ENCODE measurements at places on chromosomes 2 and 18.

GRCh38 chr2:200534572-200534971 is 8.6 kb downstream of the SGO2 start:
- DNase-seq: no peak

- DNase-seq: no peak
Measured at GRCh38 chr2:119234021-119235019, 10.7 kb downstream of the STEAP3 start.

DNA sequence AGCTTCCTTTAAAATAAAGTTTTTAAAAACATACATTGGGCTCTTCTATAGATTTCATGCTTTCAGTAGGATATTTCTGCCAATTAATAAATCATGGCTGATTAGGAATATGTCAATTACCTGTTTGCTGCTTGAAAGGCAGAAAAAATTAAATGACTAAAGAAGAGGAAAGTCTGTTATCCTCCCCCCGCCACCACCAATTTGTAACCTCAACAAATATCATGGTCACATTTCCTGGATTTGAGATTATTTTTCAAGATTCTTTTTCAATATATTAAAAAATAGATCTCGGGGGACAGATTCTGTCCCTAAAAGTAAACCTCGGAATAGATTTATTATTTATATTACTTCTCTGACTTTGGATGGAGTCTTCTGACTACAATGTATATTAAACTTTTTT is 125.9 kb downstream of the ARHGAP15 start:
- DNase-seq: no peak

- no peak for DNase-seq
Measured at GRCh38 chr18:71807586-71807985, 736.6 kb downstream of the CBLN2 start.

DNA sequence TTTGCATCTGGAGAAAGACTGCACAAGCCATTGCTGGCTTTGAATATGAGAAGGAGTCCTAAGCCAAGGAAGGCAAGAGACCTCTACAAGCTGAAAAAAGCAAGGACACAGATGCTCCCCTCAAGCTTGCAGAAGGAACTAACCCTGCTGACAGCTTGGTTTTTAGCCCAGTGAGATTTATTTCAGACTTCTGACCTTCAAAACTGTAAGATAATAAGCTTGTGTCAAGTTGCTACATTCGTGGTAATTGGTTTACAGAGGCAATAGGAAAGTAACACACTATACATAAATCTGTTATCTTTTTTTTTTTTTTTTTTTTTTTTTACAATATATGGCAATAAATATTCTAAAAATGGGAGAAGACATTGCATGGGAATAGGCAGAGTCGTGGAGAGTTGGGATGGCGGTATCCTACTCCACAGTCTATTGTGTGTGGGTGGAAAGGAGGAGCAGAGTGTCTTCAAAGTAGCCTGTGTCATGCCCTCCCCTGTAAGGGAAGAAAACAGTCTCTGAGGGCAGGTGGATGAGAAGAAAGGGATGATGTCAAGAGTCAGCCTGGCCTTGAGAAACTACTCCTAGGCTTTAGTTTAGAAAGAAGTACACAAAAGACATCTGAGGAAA is 196.9 kb downstream of the THSD7B start:
- no peak for DNase-seq

- DNase-seq: no peak
Measured at GRCh38 chr18:53165770-53166169, 825.8 kb downstream of the DCC start.

- DNase-seq: no peak
Measured at GRCh38 chr18:37266290-37266689, 299.3 kb downstream of the CELF4 start.

GRCh38 chr2:239300242-239300641 is 100.6 kb downstream of the HDAC4 start:
- DNase-seq: no peak

- no peak for DNase-seq
Measured at GRCh38 chr18:37574113-37574512, 8.5 kb upstream of the CELF4 start.

- DNase-seq: no peak
Measured at GRCh38 chr2:20539133-20539719, 92.4 kb downstream of the RHOB start.

- DNase-seq: no peak
Measured at GRCh38 chr2:170216981-170217380, 39.0 kb downstream of the MYO3B start.

GRCh38 chr2:11416186-11416585 is 49.8 kb downstream of the E2F6 start:
- DNase-seq: no peak

GRCh38 chr2:71889759-71890684 is 257.6 kb downstream of the CYP26B1 start:
- DNase-seq: peak; percentile 88

DNA sequence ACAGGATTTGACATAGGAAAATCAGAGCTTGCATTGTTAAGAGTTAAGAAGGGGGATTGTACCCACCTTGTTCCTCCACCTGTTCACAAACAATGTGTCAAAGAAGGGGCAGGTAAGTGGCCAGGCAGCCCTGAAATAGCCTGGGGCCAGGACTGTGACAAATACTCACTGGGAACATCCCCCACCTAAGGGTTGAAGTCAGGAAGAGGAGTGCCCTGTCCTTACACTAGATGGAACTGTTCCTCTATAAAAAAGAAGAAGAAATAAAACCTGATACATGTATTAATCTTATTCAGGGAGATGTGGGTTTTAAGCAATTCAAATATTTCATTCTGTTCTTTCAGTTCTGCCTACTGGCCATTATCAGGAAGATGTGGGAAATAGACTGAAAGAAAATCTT is 41.9 kb downstream of the TACR1 start:
- DNase-seq: no peak

GRCh38 chr2:173099804-173100203 is 24.2 kb downstream of the MAP3K20 start:
- no peak for DNase-seq

DNA sequence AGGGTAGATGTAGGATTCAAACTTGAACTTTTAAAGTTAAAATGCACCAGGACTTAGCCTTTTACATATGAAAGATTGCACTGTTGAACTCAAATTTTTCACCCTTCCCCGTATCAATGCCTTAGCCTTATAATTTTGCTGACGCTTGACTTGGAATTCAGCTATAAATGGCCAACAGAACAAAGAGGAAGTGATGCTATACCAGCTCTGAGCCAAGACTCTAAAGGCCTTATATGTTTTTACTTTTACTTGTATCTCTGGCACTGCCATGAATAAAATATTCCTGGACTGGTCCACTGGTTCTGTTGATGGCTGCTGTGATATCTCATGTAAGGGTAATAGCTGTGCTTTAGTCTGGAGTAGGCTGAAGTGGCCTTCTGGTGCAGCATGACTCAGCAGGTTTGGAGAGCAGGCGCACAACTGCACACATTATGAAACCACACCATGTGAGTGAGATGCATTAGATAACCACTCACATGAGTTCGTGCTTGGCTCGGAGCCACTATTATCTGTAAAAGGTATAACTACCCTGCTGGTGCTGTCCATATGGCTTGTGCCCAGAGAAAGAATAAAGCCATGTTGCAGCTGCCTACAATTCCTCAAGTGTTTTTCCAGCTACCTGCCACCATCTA is 8.4 kb upstream of the IER3IP1 start:
- peak; percentile 25 for DNase-seq

GRCh38 chr2:152223977-152224376 is 48.4 kb upstream of the STAM2 start:
- DNase-seq: no peak

DNA sequence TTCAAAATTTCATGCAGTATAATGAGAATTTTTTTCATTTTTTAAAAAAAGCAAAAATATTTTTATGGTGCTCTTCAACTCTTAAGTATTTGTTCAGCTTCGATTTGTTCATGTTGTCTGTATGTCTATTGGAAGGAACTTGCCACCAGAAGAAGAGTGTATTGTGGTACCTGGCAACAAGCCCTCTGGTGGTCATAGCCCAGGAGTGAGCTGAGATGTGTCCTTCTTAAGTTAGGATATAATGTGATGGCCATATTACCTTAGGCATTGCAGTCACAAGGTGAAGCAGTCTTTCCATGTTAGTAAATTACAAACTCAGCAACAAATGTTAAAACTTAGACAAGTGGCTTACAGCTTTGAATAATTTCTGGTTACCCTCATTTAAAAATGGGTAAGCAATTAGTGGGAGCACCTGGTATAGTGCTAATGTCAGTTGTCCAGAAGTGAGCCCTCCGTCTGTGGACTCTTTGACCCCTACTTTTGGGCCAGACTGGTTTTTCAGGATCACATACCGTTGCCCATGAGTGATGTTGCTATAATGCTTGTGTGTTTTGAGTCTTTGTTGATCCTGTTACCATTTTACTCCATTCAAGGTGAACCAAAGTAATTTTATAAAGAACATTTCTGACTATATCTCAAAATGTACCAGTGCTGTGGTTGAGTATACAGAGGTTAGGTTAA is 57.4 kb downstream of the MYO1B start:
- DNase-seq: peak; percentile 35

DNA sequence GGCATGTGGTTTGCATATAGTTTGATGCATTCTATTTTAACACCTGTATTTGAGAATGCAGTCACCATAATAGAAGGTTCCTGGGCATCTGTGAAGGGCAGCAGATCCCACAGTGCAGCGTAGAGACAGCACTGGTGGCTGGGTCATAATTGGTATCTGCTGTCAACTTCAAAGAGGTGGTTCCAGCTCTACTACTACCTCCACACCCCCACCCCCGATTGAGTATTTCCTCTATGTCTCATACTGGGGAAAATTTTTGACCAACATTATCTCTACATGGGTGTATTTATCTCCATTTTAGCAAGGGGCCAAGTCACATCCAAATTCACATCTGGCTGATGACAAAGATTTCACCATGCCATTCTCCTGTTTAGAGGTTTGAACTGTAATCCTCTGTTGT is 43.0 kb downstream of the TRPM8 start:
- DNase-seq: no peak
